ENCODE measurements at places on chromosomes 2 and 18.

DNA sequence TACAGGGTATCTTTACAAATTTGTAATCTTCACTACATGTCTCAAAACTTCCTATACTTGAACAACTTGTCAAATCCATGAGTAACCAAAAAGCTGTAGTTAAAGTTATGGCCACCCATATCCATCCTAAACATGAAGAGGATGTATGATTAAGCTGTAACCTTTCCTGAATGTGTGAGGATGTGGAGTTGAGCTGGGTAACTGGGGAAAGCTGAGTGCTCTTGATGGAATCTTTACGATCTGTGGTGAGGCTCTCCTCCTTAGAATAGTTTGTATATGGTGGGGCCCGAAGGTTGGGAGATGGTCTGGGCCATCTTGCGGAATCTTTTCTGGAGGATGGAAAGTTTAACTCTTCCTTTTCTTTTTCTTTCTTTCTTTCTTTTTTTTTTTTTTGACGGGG is 29.4 kb downstream of the DPP4 start:
- no peak for DNase-seq

- no peak for DNase-seq
These were observed 654.5 kb upstream of the ID2 start for GRCh38 chr2:8027387-8027786.

DNA sequence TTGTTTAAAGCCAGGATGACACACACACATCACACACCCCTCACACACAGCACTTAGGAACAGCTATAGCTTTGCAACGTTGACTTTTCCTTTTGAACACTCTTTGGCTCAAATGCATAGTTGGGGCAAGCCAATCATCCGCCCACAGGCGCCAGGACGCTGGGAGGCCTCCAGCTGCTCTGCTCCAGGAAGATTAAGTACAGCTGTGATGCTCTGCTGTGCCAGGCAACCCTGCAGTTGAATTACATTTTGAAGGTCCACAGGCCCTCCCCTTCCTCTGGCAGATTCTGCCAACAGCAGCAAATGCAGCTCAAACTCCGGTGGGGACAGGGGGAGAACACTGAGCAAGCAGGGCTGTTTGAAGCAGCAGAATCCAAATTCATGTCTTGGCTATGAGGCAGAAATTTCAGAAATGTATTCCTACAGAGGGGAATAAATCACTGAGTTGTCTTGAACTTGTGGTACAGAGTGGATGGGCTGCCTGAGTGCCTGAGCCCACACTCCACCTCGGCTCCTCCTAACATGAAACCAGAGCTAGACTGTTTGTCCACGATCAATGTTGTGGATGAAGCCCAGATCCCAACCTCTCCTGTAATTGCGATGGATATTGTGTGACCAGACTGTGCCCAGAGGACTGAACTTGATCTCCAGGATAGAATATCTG is 86.5 kb upstream of the PPP1CB start:
- no peak for DNase-seq

DNA sequence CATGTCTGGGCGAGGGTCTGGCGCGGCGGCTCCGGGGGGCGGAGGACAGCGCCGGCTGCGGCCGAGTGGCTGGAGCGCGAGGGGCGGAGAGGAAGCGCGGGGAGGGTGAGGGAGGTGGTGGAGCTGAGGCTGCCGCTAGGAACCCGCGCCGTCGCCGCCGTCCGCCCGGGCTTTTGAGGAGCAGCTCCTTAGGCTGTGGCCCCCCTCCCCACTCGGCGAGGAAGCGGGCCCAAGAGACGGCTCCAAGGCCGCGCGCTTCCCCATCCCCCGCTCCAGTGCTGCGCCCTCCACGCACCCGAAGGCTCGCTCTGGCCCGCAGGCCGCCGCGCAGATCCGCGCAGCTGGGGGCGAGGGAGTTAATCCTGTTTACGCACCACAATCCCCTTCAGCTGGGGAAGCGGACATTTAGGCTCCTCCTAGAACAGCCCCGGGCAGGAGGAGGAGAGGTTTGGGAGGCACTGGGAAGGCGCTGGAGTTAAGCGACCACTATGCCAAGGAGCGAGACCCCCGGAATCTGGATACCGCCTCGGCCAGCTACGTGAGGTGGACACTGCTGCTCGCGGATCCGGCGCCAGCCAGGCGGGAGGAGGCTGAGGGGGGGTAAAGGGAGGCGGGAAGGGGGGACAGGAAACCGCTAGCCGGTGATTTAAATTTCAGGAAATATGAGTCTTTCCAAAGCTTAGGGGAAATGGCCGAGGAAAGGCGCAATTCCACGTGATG is at the start of gene CNRIP1:
Gene CNRIP1, minus strand, starts transcription at position 552 of the 720 bp plus-strand sequence. Its CDS starts 549 bp downstream, at position 3.
- DNase-seq, result peak; percentile 51
